ENCODE measurements at places on chromosomes 13 and 19. TPM values are rescaled to one million over a fixed set of nuclear protein-coding genes. Genes with fewer than 3 reads are reported as not detected.

The RFPL4A gene
- not detected for total RNA-seq

DNA sequence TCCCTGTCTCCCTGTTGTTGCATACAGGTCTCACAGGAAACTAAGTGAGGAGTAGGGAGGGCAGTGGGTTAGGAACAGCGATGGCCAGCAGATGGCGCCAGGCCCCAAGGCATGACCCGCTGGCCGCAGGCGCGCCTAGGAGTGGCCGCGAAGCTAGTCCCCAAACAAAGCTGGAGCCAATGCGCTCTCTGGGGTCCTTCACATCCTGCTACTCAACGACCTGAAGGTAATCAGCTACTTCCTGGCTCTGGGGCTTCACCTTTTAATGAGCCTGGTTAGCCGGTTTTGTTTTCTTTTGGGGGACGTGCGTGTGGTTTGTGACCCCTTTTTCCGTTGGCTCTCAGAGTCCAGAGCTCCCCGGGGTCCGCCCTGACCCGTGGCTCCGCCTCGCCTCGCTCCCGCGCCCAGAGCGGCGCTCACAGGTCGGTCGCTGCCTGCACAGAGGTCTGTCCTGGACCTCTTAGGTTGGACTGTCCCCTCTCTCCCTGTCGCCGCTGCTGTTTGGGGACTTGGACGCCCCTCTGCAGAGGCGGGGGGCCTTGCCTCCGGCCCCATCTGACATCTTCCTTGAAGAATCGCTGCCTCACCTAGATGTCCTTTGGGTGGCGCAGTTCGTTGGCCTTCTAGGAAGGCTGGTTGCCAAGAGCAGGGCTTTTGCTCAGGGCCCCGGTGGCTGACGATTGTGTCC lies 62.2 kb upstream of the GTF3A start:
- peak; percentile 95 for DNase-seq

- no peak for DNase-seq
Measured at GRCh38 chr19:39471756-39472536, 8.7 kb upstream of the TIMM50 start.

The CLEC4M gene
- total RNA-seq, result not detected

DNA sequence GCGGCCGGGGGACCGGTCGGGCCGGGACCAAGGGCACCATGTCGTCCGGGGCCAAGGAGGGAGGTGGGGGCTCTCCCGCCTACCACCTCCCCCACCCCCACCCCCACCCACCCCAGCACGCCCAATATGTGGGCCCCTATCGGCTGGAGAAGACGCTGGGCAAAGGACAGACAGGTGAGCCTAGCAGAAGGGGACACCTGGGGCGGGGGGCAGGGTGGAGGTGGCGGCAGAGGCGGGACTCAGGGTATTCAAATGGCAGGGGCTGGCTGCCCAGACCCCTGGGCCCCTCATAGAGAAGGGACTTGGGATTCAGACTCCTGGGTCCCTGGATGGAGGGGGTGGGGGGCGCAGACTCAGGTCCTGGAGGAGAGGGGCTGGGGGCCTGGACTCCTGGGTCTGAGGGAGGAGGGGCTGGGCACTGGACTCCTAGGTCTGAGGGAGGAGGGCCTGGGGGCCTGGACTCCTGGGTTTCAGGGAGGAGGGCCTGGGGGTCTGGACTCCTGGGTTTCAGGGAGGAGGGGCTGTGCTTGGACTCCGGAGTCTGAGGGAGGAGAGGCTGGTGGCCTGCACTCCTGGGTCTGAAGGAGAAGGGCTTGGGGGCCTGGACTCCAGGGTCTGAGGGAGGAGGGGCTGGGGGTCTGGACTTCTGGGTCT lies 735 bp downstream of the BRSK1 start:
- no peak for DNase-seq

GRCh38 chr19:7870571-7871436 lies 3.4 kb downstream of the PRR36 start:
- DNase-seq, result peak; percentile 89
